ENCODE measurements at places on chromosomes 3 and 15.

- no peak for DNase-seq
These were observed 133.2 kb upstream of the STRIT1 start for GRCh38 chr3:155426524-155427230.

GRCh38 chr3:126376444-126376843, 18.3 kb upstream of the CFAP100 start:
- peak; percentile 2 for DNase-seq

GRCh38 chr3:178749471-178749870, 213.2 kb downstream of the KCNMB2 start:
- DNase-seq: no peak

DNA sequence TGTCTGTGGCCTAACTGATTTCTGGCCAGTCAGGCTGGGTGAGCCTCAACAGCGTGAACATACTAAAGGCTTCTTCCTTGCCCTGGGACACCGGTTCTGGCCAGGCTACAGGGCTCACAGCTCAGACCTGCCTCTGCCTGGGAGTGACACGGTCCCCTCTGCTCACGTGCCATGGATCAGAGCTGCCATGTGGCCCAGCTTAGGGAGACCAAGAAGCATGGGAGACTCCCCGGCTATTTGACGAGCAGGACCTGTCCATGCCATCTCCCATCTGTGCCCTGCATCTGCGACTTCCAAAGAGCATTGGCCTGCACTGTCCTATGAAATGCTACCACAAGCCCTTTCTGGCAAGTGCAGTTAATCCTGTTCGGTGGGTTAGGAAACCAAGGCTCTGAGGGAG, 57.4 kb downstream of the APBA2 start:
- no peak for DNase-seq

GRCh38 chr3:125098611-125099291, 43.0 kb upstream of the HEG1 start:
- no peak for DNase-seq

DNA sequence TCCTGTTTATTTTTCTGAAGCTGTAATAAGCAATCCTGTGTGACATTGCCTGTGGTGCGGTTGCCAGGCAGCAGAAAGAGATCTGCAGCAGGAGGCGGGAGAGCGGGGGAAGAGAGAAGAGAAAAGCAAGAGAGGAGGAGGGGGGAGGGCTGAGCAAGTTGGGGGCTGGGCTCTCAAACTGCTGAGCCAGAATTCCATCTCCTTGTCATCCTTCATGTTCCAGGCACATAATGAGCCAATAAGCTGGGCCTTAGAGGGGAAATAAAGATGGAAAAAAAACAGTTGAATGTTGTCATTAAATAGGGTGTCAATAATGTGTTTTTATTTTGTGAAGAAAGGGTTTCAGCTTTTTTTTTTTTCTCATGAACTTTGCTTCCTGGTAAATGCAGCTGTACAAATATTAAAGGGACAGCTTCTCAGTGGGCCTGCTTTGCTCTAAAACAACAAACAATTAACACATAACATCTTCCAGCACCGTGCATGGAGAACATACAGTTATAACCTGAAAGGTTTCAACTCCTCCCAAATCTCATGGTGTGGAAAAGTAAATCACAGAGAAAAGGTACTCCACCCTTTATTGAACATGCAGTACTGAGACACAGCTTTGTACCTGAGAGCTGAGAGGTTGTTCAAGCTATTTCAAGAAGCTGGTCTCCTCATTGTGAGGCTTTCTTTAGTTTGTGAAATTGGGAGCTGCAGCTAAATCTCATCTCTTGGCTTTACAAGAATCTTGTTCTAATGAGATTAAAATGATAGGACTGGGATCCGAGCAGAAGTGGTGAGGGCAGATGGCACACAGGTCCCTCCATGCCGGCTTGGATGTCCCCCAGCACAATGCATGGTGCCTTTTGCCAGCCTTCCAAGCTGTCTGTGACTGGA, 451.1 kb upstream of the KCNMB2 start:
- DNase-seq: peak; percentile 48

DNA sequence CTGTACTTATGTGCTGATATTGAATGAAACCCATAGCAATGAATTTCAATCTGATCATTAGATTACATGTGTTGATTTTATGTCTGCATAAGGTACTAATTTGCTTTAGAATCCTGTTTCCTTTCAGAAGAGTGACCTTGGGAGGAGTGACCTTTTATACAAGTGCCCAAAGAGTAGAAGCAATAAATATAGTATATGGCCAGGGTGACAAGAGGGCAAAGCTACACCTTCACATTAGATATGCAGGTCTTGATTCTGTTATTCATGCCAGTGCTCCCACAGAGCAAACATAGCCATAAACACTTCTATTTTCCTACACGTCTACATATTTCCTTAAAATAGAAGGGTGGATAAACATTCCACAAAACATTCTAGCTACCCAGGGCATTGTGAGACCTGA, 158.2 kb upstream of the RAP2B start:
- no peak for DNase-seq
